ENCODE measurements at places on chromosomes 2 and 18. TPM values are rescaled to one million over a fixed set of nuclear protein-coding genes. Genes with fewer than 3 reads are reported as not detected.

Gene RNU2-63P
- 4.3 TPM for total RNA-seq

Gene TNFRSF11A
- total RNA-seq, result 1.3 TPM

DNA sequence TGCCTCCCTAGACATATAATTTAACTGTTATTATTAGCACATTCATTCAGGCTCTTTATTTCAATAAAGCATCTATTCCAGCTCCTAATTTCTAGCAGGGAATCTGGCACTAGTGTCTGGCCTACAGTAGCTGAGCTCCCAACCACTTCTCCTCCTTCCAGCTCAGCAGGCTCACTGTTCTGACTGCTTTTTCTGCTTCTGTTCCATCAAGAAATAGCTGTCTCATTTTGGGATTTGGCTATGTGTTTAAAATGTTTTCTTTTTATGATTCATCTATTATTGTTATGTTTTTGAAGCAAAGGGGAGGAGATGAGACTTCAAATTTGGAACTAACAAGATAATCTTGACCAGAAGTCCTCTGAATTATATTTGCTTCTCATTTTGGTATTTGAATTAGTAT lies 172.7 kb upstream of the SMAD7 start:
- DNase-seq, result no peak

GRCh38 chr2:119734047-119734446 lies 25.7 kb upstream of the PTPN4 start:
- no peak for DNase-seq

- no peak for DNase-seq
Observed at GRCh38 chr2:72148837-72149555, 1.3 kb upstream of the CYP26B1 start.

DNA sequence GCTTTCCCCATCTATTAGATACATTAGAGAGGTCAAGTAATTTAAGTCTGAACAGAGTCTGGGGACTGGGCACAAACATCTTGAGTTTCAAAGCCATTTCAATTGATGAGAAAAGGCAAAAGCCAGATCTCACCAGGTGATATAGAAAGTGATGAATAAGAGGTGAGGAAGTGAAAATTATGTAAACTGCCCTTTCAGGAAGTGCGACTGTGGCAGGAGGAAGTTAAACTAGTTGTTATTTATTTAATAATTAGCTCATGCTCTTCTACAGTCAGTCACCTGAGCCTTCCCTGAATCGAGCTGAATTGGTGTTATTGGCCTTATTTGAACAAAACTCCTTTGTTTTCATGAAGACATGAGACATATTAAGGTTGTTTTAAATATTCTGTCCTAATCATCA lies 115.1 kb downstream of the CDH20 start:
- no peak for DNase-seq

- no peak for DNase-seq
Observed at GRCh38 chr18:77645170-77645872, 395.7 kb downstream of the GALR1 start.

DNA sequence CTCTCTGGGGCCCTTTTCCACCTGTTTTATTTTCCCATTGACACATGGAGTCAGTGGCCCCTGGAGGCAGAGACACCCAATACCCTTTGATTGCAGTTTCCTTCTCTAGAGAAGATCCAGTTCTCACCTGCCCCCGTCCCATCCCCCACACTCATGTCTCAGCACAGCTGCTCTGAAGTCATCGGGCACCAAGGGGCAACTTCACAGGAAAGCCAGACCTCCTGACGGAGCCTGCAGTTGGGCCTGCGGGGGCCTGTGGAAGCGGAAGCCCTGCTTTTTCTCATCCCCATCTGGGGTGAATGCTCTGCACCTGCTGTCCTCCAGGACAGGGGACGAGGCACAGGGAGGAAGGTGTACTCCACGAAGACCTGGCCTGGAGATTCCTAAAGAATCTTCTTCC lies 308.3 kb upstream of the EPAS1 start:
- no peak for DNase-seq
